ENCODE measurements at places on chromosomes 4 and X.

DNA sequence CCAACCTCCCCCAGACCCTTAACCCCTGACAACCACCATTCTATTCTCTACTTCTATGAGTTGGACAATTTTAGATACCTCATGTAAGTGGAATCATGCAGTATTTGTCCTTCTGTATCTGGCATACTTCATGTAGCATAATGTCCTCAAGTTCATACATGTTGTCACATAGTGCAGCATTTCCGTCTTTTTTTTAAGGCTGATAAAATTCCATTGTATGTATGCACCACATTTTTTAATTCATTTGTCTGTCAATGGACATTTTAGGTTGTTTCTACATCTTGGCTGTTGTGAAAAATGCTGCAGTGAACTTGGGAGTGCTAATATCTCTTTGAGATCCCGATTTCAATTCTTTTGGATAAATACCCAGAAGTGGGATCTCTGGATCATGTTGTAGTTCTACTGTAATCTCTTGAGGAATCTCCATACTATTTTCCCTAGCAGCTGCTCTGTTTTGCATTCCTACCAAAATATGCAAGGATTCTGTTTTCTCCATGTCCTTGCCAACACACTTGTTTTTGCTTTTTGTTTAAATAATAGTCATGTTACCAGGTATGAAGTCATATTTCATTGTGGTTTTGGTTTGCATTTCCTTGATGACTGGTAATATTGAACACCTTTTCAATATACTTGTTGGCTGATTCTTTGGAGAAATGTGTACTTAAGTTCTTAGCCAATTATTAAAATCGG is 48.8 kb upstream of the ADAD1 start:
- no peak for DNase-seq

- no peak for DNase-seq
These were observed 2.7 kb downstream of the BCOR start for GRCh38 chrX:40094900-40095582.

DNA sequence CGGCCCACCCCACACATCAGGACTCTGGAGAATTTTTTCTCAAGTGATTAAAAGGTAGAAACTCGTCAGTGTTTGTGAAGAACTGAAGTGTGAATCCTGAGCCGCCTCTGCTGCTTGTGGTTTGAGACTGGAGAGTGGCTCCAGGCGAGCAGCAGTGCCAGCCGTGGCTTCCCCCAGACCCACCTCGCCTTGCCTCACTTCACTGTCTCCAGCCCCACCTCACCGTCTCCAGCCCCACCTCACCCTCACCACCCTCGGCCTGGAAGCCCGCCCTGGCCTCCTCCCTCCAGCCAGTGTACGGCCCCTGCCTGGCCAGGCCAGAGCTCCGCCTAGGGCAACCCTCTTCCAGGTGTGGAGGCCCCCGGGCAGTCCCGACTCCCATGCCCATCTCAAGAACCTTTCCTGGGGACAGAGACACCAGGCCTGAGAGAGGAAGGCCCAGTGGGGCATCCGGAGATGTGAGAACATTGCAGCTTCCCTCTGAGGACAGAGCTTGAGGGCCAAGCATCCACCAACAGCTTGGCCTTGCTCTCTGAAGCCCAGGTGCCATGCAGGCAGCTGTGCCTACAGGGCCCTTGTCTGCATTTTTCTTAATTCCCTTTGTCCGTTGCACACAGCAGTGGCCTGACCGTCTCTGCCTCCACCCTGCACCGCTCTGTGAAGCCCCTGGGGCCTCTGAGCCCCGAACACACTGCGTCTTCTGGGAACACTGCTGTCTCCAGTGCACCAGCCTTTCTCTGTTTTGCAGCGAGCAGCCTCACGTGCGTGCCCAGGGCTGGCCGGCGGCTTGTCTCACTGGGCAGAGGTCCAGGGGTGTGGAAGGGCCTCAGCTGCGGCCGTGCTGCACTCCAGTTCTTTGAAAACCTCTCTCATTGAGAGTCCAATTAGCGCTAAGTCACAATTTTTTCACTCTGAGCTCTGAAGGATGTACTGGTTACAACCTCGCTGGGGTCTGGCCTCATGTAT is 13.8 kb downstream of the SH3BP2 start:
- no peak for DNase-seq

DNA sequence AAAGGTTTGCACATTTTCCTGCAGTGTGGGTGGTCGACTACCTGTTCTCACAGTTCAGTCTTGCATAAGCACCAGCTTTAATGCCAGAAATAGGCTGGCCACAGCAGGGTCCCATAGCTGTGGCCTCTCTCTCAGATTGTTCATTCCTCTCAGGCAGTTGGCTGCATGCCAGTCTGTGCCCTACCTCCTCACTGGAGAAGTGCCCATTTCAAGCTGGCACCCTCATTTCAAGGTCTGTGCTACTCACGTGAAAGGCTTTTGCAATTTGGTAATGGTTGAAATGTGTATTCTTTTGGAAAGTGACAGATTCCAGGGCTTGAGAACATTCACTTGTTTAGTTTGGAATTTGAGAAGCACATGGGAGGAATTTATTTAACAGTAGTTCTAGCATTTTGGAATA is 28.9 kb upstream of the MTMR1 start:
- no peak for DNase-seq

GRCh38 chr4:102420563-102421398 is 75.5 kb upstream of the SLC39A8 start:
- no peak for DNase-seq

GRCh38 chr4:74758551-74759145 is 35.7 kb downstream of the BTC start:
- DNase-seq: no peak

All from stimulated activated CD8-positive, alpha-beta memory T cell treated with anti-CD3 and anti-CD28 coated beads, Interleukin-4, amount 100 ng/mL, for 4 hours (primary cell).